ENCODE measurements at places on chromosomes 5 and 9.

GRCh38 chr9:106478312-106478711, 384.7 kb upstream of the ZNF462 start:
- DNase-seq: no peak

DNA sequence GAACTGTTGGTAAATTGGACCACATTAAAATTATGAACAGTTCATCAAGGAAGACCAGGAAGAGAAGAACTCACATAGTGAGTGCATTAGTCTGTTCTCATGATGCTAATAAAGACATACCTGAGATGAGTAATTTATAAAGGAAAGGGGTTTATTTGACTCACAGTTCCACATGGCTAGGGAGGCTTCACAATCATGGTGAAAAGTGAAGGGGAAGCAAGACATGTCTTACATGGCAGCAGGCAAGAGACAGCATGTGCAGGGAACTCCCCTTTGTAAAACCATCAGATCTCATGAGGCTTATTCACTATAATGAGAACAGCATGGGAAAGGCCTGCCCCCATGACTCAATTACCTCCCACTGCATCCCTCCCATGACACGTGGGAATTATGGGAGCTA, 135.9 kb upstream of the MAN2A1 start:
- no peak for DNase-seq

DNA sequence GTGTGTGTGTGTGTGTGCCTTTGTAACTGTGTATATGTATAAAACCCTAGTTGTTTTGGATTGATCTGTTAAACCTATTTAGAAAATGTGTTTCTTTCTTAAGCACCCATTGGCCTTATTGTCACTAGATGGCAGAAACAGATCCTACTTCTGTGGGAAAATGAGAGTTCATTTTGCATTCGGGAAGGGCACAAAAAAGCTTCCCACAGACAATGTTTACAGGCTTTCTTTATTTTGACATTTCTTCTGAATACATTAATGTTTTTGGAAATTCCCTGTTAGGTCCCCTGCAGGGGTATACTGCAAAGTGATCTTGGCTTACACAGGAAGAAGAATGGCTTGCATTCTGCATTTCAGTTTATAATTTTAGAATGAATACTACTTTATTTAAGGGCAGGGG, 481.8 kb upstream of the ARRDC3 start:
- no peak for DNase-seq

- no peak for DNase-seq
Observed at GRCh38 chr5:37774912-37775483, 64.8 kb downstream of the GDNF start.

DNA sequence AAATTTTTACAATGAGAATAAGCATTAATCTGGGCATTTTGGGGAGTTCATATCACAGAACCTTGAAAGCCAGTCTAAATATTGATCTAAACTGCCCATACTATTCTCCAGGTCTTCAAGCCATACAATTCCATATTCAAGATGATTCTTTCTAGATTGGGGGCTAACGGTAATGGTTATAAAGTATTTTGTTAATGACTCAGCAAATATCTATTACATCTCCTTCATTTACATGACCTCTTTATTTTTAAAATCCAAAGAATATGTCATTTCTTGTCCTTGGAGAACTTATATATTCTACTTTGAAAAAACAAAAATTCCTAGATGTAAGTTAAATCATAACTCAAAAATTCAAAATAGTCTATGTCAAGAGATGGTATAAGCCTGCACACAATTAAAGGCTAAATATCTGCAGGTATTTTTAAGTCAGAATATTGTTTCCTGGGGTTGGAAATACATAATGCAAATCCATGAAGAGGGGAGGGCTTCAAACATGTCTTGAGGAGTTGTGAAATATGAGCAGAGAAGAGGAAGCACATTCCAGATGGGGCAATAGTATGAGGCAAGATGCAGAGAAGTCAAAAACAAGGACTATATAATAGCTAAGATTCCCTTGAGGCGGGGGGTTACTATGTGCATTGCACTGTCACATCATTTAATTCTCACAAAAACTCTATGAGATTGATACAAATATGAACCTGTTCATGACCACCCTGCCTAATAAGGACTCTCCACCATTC, 526.4 kb downstream of the NR2F1-AS1 start:
- DNase-seq: no peak

- DNase-seq: no peak
Observed at GRCh38 chr5:82745016-82745415, 332.2 kb downstream of the TMEM167A start.

GRCh38 chr9:127078988-127079387, 43.4 kb downstream of the ANGPTL2 start:
- no peak for DNase-seq

GRCh38 chr5:134226441-134227192, 744 bp upstream of the PPP2CA start:
- peak; percentile 85 for DNase-seq

GRCh38 chr5:178551059-178551458, 39.1 kb downstream of the COL23A1 start:
- no peak for DNase-seq

- no peak for DNase-seq
Observed at GRCh38 chr5:127934791-127935256, 148.7 kb upstream of the SLC12A2 start.

- DNase-seq: no peak
Observed at GRCh38 chr5:1374679-1375055, 29.8 kb upstream of the CLPTM1L start.
